ENCODE measurements at places on chromosomes 16 and 17.

DNA sequence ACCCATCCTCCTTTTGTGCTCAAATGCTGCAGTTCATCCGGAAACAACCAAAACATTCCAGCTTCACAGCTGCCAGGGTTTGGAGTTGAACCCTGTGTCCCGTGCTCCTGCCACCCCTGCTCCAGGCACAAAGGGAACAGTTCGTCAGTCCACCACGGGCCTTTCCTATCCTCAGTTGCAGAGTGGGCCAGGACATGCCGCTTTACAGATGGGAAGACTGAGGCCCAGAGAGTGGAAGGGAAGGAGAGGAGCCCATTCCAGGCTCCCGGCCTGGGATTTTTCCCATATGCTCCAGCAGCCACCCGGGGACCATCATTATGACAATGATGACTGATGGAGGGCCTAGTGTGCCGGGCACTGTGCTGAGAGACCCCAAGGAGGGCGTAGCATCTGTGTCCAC, 27.6 kb downstream of the RAI1 start:
- no peak for DNase-seq

DNA sequence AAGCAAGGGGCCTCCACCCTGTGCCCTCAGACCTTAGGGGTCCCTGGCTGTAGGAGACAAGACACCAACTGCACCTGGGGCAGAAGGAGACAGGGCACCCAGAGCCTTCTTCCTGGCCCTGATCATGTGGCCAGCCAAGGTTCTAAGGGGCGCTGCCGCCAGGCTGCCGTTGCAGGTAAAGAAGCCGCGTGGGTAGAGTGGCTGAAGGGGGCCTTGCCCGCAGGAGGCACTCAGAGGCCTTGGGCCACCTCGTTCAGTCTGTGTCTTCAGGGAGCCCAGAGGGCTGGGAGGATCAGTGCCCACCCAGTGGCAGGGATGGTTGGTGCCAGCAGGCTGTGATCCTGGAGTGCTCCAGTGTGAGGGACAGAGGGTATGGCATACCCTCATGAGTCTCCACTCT, 1.6 kb upstream of the AATK start:
- DNase-seq, result no peak

DNA sequence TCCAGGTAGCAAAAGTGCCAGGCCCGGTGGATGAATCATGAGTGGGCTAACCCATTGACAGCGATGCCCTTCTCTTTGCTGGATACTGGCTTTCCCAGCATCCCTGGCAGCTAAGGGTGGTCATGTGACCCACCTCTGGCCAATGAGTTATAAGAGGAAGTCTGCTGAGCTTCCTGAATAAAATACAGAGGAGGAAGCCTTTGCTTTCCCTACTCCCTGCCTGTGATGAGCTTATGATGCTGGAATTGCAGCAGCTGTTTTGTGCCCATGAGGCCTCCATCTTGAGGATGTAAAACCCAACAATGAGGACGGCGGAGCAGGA, 15.0 kb upstream of the ATP2A3 start:
- DNase-seq, result no peak

GRCh38 chr16:27381974-27382855, 19.8 kb upstream of the IL21R start:
- DNase-seq, result no peak

DNA sequence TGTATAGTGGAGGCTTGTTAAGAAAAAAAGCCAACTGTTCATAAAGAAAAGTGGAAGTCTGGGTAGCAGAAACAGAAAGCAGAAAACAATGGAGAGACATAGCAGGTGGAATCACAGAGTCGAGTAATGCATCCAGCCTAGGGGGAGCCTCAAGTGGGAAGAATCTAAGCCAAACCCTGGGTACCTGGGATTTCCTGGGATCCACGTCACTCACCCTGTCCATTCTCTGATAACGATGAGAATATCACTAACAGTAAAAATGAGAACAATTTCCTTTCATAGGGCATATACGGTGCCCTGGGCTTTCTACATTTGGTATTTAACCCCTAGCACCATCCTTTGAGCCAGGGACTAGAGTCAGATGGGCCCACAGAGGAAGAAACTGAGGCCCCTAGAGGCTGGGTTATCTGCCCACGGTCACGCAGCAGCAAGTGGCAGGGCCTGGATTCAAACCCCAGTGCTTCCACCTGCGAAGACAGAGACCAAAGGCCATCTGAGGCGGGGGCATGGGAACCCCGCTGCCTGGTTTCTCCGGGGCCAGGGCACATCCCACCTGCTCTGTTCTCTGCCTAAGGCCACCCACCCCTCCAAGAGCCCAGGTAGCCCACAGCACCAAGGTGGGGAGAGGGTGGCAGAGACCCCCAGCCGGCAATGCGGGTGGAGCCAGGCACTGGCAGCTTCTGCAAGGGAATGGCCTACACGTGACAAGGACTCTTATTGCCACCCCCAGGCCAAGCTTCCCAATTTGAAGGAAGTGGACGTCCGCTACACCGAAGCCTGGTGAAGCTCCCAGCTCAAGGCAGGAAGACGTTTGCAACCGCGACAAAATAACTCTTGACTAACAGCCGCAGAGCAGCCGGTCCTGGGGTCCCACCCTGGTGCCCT, 69.8 kb upstream of the PLCG2 start:
- no peak for DNase-seq

DNA sequence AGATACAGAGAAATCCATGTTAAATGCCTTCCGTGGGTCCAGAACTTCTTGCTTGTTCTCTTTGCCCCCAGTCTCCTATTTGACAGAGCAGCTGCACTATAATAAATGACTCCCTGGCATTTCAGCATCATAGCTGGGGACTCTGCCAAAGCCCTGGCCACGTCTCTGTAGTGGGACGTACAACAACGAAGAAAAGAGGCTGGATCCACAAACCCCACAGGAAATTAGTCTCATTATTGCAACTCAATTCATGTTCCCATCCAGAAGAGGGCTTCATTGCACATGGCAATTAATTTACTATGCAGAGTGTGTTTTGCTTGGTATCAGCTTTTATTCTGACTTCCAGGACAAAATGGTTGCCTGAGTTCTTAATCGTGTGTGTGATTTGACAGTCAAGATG, 121.3 kb downstream of the CDH13 start:
- peak; percentile 94 for DNase-seq

DNA sequence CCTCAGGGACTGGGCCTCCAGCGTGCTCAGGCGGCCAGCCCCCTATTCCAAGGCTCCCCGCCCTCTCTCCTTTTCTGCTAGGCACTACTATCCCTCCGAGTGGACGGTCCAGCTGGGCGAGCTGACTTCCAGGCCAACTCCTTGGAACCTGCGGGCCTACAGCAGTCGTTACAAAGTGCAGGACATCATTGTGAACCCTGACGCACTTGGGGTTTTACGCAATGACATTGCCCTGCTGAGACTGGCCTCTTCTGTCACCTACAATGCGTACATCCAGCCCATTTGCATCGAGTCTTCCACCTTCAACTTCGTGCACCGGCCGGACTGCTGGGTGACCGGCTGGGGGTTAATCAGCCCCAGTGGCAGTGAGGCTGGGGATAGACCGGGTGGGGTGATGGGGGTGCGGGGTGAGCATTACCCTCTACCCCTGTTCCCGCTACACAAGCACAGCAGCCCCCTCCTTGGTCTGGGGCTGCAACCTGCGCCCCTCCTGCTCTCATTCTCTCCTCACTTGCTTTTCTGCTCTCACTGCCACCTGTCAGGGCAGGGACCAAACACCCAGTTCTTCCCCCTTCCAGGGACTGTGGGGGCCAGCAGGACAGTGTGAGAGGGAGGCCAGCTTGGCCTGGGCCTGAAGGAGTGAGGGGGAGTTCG, 1.1 kb downstream of the PRSS41 start:
- DNase-seq, result no peak

GRCh38 chr16:17408955-17409441, 61.8 kb downstream of the XYLT1 start:
- DNase-seq, result no peak

DNA sequence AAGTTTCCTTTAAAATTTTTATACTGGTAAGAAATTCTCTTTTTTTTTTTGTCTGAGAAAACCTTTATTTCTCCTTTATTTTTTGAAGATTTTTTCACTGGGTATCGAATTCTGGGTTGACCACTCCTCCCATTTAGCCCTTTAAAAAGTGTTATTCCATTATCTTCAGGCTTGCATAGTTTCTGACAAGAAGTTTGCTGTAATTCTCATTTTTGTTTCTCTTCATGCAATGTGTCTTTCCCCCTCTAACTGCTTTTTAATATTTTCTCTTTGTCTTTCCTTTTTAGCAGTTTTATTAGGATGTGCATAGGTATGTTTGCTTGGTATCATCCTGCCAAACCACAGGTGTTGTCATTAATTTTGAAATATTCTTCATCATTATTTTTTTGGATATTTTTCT, 67.7 kb upstream of the GOT2 start:
- DNase-seq, result no peak

DNA sequence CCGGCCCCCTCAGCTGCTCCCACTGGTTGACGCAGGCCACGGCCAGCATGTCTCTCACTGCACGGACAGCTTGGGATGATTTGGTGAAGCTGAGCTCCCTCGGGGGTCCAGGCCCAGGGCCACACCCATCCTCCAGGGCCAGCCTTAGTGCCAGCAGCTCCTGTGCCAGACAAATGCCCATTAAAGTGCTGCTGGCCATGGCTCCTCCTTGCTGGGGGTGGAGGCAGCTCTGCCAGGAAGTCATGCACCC, 2.5 kb downstream of the TRIM47 start:
- DNase-seq, result no peak

- DNase-seq, result peak; percentile 43
These were observed 45.0 kb downstream of the SOST start for GRCh38 chr17:43713494-43714162.

GRCh38 chr17:13030056-13030455, 12.2 kb upstream of the ELAC2 start:
- DNase-seq, result no peak

DNA sequence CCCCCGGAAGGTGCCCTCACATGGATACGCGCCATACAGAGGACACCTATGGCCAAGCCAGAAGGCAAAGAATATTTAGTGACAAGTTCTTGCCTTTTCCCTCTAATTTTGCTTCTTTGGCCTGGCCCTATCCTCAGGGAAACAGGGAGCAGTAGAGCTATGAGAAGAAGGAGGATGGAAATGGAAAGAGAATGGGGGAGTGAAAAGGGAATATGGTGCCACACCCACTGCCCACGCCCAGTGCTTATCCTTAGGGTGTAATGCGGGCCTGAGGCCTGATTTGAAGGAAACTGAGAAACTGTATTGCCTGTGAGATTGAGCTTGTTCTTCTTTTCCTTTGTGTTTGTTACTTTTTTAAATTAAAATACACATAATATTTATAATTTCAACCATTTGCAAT, 255.1 kb downstream of the HS3ST3A1 start:
- no peak for DNase-seq

- DNase-seq, result no peak
These were observed 367.6 kb upstream of the ERCC4 start for GRCh38 chr16:13552062-13552959.

- no peak for DNase-seq
These were observed 81.5 kb downstream of the VPS53 start for GRCh38 chr17:633133-633532.

- peak; percentile 24 for DNase-seq
These were observed 40.5 kb downstream of the ANKRD11 start for GRCh38 chr16:89449726-89450335.

- DNase-seq, result peak; percentile 76
These were observed 66.8 kb downstream of the DNAH3 start for GRCh38 chr16:21083729-21084268.

DNA sequence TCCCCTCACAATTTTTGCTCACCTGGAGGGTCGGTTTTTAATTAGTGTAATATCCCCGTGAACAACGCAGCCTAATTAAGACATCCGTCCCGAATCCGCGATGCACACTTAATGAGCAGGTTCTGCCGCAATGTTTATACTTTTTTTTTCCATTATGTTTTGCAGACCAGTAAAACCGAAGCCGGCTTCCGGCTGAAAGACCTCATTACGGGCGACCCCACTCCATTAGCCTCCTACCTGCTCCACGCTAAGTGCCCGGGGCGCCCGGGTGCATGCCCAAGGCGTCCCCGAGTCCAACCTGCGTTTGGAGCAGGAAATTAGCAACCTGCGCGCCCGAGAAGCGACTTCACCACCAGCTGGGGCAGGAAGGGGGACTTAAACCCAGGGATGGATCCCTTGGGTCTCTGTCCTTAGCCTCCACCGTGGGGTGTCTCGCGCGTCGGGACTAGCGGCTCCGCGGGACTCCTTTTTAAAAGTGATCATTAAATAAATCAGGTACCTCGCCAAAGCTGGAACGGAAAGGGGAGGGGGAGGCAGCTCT, 1.7 kb downstream of the RBFOX3 start:
- no peak for DNase-seq

DNA sequence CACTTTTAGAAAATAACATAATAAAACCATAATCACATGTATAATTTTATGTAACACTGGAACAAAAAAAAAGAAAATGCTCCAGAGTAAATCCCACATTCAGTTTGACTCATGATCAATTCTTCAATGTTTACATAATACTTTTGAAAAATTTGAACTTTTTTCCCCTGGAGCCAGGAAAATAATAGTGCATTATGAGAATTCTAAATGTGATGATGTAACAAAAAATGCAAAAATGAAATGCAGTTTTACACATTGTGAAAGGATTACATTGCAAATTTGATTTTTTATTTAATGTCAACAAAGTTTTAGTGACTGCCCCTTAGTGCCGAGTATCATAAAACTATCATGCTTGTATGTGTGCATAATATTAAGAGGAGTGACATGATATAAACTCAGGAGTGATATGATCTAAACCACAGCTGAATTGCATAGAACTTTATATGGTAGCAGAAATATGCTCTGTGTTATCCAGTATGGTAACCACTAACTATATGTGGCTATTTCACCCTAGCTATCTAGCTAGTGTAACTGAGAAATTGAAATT, 238.2 kb downstream of the CDH8 start:
- DNase-seq, result no peak

DNA sequence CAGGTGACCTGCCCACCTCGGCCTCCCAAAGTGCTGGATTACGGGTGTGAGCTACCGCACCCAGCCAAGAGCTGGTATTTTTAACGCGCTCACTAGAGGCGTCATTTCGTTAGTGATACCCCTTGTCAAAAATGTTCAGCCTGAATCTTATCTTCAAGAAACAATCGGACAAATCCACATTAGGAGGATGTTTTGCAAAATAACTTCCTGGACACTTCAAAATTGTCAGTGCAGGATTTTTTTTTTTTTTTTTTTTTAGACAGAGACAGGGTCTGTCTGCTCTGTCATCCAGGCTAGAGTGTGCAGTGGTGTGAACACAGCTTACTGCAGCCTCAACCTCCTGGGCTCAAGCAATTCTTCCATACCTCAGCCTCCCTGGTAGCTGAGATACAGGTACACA, 63.0 kb downstream of the RMI2 start:
- no peak for DNase-seq
